ENCODE measurements at places on chromosomes 3 and 15. TPM values are rescaled to one million over a fixed set of nuclear protein-coding genes. Genes with fewer than 3 reads are reported as not detected.

DNA sequence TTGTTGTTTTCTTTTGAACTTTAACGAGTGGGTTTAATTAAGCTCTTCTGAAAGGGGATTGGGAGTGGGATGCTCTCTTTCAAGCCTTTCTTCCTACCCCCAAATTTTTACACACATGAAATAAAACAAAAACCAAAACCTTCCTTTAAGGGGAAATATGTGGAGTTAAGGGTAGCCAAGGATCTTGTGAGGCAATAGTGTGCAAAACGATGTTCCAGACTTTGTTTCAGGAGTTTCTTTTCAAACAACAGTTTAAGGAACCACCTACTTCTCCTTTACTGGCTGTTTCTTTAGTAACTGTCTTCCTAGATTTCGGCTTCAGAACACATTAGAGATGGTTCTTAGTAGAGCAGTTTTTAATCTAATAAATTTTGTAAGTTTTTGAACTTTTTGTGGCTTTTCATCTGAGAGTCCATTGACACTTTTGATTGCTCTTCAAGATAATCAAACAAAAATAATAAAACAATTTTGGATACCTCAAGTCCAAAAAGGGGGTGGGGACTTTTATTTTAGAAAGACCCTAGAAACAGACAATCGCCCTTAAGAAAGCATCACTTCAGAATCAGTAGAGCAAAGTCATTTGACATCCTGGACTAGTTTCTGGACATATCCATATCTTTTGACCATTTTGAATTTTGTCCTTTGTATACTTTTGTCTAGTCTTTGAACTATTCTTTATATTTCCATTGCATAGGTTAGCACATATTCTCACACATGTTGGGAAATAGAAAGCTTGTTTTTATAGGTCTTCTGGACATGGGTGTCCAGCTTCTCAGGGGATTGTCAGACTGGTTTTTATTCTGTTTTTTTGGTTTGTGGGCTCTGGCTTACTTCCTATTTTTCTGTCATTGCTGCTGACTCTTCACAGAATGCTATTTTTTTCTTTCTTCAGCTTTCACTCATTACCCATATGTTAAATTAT, 6.0 kb downstream of the DIPK2A start:
- peak overlapping the region; percentile 21 for H3K4me3 ChIP-seq
- DNase-seq: no peak
- H3K27ac ChIP-seq: peak overlapping the region; percentile 46
- no peaks in the 10 kb centered on the region for H3K36me3 ChIP-seq

- H3K4me1 ChIP-seq: peaks cover 44% of the 10 kb centered on the region
- H3K4me3 ChIP-seq: no peak overlapping the region
- no peak for DNase-seq
- H3K36me3 ChIP-seq: no peaks in the 10 kb centered on the region
- peak overlapping the region; percentile 73 for H3K27ac ChIP-seq
- H3K27me3 ChIP-seq: no peaks in the 10 kb centered on the region
These were observed 21.6 kb downstream of the UACA start for GRCh38 chr15:70741677-70742293.

DNA sequence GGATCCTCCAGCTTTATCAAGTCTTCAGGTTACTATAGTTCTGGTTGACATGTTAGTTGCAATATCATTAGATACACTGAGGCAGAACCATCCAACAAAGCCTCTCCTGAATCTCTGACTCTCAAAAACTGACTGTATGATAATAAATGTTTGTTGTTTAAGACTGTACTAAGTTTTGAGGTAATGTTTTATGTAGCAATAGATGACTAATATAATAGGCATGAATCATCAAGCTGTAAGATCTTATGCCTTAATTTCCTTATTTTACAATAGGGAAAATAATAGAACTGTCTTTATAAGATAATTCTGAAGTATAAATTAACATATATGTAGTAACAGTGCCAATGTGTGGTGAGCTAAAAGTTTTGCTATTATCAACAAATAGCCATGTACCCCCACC, 88.9 kb upstream of the TBC1D5 start:
- DNase-seq: no peak
- H3K27ac ChIP-seq: no peak overlapping the region
- H3K4me3 ChIP-seq: no peak overlapping the region
- no peaks in the 10 kb centered on the region for H3K36me3 ChIP-seq
- H3K27me3 ChIP-seq: no peaks in the 10 kb centered on the region
- H3K4me1 ChIP-seq: no peaks in the 10 kb centered on the region

- no peak overlapping the region for H3K4me3 ChIP-seq
- DNase-seq: no peak
- H3K36me3 ChIP-seq: no peaks in the 10 kb centered on the region
- H3K4me1 ChIP-seq: peaks cover 2% of the 10 kb centered on the region
- no peak overlapping the region for H3K27ac ChIP-seq
These were observed 37.9 kb upstream of the PIK3CB start for GRCh38 chr3:138872632-138873031.

GRCh38 chr3:120077731-120078130, 16.5 kb downstream of the GSK3B start:
- no peaks in the 10 kb centered on the region for H3K27me3 ChIP-seq
- no peak overlapping the region for H3K27ac ChIP-seq
- no peaks in the 10 kb centered on the region for H3K36me3 ChIP-seq
- H3K4me3 ChIP-seq: no peak overlapping the region
- no peaks in the 10 kb centered on the region for H3K4me1 ChIP-seq
- DNase-seq: no peak

DNA sequence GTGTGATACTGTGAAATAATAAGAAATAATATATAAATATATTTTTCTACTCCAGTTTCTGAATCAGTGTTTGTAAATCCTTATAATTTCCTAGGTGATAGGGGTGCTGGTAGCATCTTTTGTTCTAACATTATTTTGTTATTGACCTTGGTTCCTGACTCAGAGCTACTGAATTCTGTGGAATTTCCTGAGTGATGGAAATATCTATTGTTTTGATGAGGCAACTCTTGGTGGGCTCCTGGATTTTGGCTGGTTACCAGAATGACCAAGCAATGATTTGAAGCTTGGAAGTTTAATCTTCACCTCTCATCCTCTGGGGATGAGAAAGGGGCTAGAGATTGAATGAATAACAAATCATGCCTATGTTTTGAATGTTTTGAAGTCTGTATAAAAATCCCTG, 377.3 kb downstream of the LPP start:
- H3K27ac ChIP-seq: no peak overlapping the region
- no peak for DNase-seq
- peaks cover 5% of the 10 kb centered on the region for H3K4me1 ChIP-seq
- peaks cover 7% of the 10 kb centered on the region for H3K36me3 ChIP-seq
- no peaks in the 10 kb centered on the region for H3K27me3 ChIP-seq

- no peaks in the 10 kb centered on the region for H3K27me3 ChIP-seq
- H3K27ac ChIP-seq: no peak overlapping the region
- no peak for DNase-seq
- H3K36me3 ChIP-seq: no peaks in the 10 kb centered on the region
- peaks cover 11% of the 10 kb centered on the region for H3K4me1 ChIP-seq
- H3K4me3 ChIP-seq: no peak overlapping the region
These were observed 78.0 kb upstream of the SNRPA1 start for GRCh38 chr15:101372960-101373525.

DNA sequence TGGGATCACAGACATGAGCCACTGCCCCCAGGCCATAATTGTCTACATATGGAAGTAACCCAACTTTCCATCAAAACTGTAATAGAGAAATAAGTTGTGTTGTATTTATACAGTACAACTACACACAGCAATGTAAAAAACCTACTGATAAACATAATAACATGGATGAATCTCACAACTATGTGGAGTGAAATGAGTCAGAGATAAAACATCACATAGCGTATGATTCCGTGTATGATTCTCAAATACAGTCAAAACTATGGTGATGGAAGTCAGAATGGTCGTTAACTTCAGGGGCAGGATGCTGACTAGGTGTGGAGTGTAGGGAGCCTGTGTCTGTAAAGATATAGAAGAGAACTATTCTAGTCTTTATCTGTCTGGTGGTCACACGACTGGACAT, 332.7 kb upstream of the SLCO3A1 start:
- H3K27me3 ChIP-seq: no peaks in the 10 kb centered on the region
- no peak for DNase-seq
- peaks cover under 1% of the 10 kb centered on the region for H3K4me1 ChIP-seq
- no peak overlapping the region for H3K27ac ChIP-seq
- H3K4me3 ChIP-seq: no peak overlapping the region

- DNase-seq: no peak
- H3K36me3 ChIP-seq: peaks cover 6% of the 10 kb centered on the region
- no peaks in the 10 kb centered on the region for H3K27me3 ChIP-seq
- H3K4me3 ChIP-seq: peak overlapping the region; percentile 85
- peaks cover 50% of the 10 kb centered on the region for H3K4me1 ChIP-seq
- H3K27ac ChIP-seq: peak overlapping the region; percentile 96
These were observed 607 bp upstream of the IMP3 start for GRCh38 chr15:75640483-75641178.

LAMB2 gene
- 446 TPM for total RNA-seq

GP5 gene
- not detected for total RNA-seq

SCG5 gene
- not detected for total RNA-seq

KNG1 gene
- total RNA-seq: 0.44 TPM

PLA2G4F gene
- total RNA-seq: 272 TPM
